ENCODE measurements at places on chromosomes 12 and 14.
A peak's percentile ranks its signal among the peaks of the same experiment; 100 is the strongest.

GRCh38 chr12:30358671-30359070 is 337.0 kb downstream of the IPO8 start:
- H3K27me3 ChIP-seq: no peaks in the 10 kb centered on the region
- no peaks in the 10 kb centered on the region for H3K36me3 ChIP-seq
- no peak overlapping the region for H3K27ac ChIP-seq
- no peak overlapping the region for H3K4me3 ChIP-seq
- no peaks in the 10 kb centered on the region for H3K4me1 ChIP-seq

DNA sequence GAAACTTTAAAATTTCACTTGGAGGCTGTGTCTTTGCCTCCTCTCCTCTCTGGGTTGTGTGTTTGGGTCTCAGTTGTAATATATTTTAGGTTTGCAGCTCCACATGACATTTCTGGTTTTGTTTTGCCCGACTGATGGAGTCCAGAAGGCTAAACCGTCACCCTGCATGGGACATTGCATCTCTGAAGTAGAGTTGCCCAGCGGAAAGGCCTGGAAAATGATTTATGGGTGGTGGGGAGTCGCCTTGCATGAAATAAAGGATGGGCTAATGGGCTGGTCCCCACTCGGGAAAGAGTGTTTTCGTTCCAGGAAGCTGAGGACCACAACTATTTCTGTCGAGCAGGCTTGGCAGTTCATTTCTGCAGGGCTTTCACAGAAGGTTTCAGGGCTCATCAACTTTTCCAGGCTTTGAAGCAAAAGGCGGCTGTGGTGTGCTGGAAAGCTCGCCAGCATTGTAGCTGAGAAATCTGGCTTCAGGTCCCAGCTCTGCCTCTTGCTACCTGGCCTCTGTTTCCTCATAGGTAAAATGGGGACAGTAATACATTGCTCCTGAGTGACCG is 74.8 kb upstream of the GSC start:
- no peak overlapping the region for H3K27ac ChIP-seq
- DNase-seq: no peak
- peaks cover 5% of the 10 kb centered on the region for H3K27me3 ChIP-seq
- no peaks in the 10 kb centered on the region for H3K4me1 ChIP-seq
- no peaks in the 10 kb centered on the region for H3K36me3 ChIP-seq

- H3K4me3 ChIP-seq: no peak overlapping the region
- H3K4me1 ChIP-seq: peaks cover 6% of the 10 kb centered on the region
- H3K36me3 ChIP-seq: no peaks in the 10 kb centered on the region
Measured at GRCh38 chr12:76346236-76346635, 2.0 kb downstream of the BBS10 start.

- peak; percentile 82 for DNase-seq
- no peaks in the 10 kb centered on the region for H3K36me3 ChIP-seq
- no peaks in the 10 kb centered on the region for H3K27me3 ChIP-seq
- H3K4me3 ChIP-seq: no peak overlapping the region
- H3K4me1 ChIP-seq: no peaks in the 10 kb centered on the region
- H3K27ac ChIP-seq: no peak overlapping the region
Measured at GRCh38 chr12:1093166-1093751, 102.2 kb downstream of the ERC1 start.

DNA sequence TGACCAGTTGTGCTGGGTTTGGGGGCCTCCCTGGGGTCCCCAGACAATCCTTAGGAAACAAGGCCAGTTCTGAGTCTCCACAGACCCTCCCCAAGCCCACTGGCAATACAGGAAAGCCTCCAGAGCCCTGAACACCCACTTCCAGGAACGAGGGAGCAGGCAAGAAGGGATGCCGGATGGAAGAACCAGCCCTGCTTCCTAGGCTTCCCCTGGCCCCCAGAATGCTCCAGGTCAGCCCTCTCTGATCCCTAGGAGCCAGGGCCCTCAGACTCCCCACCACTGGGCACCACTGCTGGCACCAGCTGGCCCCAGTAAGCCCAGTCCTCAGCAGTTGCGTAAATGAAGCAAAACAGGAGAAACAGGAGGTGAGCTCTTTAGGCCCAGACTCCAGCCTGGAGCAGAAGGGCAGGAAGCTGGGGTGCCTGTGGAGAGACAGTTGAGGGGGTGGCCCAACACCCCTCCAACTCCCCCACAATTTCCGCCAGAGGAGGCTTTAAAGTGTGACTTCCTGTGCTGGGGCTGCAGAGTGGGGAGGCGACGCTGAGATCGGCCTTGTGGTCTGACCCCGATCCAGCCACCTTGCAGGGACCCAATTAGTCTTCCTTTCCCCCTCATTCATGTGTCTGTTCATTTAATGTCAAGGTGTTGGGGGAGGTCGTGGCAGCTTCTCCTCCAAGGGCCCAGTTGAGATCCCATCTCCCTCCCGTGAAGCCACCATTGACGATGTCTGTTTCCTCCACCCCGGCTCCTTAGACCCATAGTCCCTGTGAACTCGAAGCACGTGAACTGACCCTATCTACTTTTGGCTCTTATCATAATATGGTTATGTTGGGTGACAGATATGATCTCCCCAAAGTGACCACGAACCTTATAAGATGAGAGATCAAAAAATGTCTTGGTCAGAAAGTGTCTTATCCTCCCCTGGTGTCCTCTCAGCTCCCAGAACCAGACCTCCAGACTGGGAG is 4.7 kb downstream of the TNFRSF1A start:
- H3K27ac ChIP-seq: peak overlapping the region; percentile 96
- no peaks in the 10 kb centered on the region for H3K27me3 ChIP-seq
- peaks cover 79% of the 10 kb centered on the region for H3K4me1 ChIP-seq
- DNase-seq: peak; percentile 58
- peaks cover 53% of the 10 kb centered on the region for H3K36me3 ChIP-seq

Data from common myeloid progenitor, CD34-positive (primary cell).